ENCODE measurements at places on chromosomes 6 and 20.
A peak's percentile ranks its signal among the peaks of the same experiment; 100 is the strongest.

- no peak for DNase-seq
These were observed 50.3 kb upstream of the NAA20 start for GRCh38 chr20:19966840-19967239.

DNA sequence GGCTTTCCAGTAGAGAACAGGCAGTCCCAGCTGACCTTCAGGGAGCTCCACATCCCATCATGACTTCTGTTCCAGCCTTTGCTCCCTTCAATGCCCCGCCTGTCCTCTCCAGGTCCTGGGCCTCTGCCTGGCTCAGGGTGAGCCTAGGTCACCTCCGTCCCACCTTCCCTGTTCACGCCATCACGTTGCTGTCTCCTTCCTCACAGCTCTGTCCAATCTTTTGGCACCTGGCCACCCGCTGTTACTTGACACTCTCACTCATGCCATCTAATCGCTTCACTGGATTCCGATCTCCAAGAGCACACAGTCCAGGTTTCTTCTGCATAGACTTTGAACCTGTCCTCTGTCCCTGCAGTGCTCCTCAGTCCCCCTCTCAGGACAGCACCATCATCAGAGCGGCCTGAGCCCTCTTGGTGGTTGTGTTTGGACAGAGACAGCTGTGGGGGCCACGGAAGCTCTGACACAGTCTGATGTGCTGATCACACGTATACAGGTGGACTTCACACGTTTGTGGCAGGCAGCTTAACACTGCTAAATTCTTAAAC is 34.7 kb upstream of the TIAM2 start:
- no peak for DNase-seq

DNA sequence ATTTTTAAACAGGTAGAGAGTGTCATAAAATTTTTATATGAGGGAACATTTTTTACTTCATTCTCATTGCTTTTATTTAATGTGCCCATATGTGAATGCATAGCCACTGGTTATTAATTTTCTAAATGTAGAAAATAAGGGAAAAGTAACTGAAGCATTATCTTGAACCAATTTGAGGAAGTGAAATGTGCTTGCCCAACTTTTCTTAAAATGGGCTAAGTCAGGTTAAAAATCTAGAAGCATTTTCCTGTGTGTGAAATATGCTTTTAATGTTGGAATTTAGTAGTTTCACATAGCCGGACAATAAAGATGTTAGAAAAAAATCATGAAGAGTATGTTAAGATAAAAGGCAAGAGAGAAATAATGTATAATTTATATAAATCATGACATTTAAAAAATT is 3.8 kb downstream of the SEC23B start:
- no peak for DNase-seq

- DNase-seq = no peak
These were observed 227.4 kb upstream of the PLN start for GRCh38 chr6:118320652-118321051.

DNA sequence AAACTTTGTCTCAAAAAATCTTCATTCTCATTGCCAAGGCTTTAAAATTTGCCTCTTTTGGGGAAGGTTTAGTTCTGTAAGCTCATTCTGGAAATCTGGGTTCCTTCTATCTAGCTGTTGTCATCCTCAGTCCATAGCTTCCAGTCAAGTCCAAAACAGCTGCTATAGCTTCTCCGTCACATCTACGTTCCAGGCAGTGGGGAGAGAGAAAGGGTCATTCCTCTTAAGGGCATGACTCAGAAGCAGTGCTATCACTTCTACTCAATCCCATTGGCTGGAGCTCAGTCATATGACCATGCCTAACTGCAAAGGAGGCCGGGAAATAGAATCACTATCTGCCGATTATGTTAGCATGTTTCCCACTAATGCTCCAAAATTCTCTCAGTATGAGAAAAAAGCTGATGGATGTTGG is 141.4 kb upstream of the PTPN1 start:
- peak; percentile 41 for DNase-seq

- peak; percentile 21 for DNase-seq
These were observed 26.6 kb downstream of the NSFL1C start for GRCh38 chr20:1440024-1440423.

DNA sequence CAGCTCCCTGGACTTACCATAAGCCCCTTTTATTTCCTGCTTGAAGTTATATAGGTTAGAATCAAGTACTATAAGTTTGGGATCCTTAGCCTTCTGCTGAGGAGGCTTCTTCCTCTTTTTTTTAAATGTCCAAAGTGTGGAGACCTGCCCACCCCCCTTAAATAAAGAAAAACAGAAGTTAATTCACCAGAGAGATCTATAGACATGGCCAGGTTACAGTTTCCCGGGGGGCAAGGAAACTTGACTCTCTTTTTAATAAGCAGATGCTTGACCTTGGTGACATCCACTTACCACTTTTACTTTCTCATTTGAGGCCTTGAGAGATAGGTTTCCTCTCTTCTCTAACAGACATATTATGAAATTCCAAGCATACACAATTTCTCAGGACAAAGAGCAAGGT is 88.3 kb downstream of the BMP2 start:
- no peak for DNase-seq

GRCh38 chr6:38095054-38095453 is 275.5 kb downstream of the ZFAND3 start:
- peak; percentile 71 for DNase-seq

DNA sequence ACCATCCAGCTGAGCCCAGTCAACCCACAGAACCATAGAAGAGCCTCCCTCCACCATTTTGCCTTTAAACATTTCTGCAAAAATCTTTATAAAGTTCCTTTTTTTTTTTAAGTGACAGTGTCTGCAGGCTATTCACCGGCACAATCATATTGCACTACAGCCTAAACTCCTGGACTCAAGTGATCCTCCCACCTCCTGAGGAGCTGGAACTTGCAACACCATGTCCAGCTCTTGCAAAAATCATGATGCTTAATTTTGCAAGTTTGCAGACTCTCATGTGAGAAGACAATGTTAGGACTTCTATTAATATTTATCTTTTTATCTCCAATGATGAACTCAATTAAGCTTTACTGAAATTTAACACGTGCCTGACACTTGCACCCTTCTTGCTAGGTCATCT is 88.8 kb downstream of the INSM1 start:
- no peak for DNase-seq

DNA sequence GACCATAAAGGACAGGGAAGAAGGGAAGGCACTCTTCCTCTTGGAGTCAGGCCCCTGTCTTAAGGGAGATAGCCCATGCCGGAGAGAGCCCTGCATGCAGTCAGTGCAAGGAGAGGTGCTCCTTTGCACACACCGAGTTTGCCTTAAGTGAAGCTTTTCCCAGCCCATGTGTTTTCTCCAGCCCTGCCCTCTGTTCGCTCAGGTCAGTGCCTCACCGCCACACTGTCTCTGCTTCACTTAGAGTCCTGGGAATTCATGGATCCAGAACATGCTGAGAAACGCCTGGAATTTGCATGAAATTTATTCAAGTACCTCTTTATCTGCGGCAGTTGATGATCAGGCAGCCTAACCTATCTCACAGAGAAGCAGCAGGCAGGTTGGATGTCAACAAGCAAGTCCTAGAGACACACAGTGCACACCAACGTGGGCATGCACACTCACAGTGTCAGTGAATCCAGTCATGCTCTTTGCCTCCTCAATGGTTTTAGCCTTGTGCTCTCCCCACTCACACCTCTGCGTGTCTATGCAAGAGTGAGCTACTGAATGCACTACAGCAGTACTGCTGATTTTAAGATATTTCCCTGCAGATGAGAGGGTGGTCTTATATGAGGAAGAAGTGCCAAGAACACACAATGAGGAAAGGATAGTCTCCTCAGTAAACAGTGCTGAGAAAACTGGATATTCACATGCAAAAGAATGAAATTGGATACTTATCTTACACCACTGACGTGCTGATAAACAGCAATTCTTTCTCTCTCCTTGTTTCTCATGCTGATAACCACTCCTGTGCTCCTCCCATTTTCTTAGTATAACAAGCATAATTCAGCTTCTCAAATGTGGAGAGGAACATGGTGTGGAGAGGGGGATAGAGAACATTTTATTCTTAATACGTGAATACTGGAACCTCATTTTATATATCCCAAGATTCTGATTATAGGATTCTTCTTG is 295.1 kb upstream of the CDYL start:
- DNase-seq = no peak

- DNase-seq = no peak
These were observed 3.7 kb upstream of the CARMIL1 start for GRCh38 chr6:25275436-25275835.

DNA sequence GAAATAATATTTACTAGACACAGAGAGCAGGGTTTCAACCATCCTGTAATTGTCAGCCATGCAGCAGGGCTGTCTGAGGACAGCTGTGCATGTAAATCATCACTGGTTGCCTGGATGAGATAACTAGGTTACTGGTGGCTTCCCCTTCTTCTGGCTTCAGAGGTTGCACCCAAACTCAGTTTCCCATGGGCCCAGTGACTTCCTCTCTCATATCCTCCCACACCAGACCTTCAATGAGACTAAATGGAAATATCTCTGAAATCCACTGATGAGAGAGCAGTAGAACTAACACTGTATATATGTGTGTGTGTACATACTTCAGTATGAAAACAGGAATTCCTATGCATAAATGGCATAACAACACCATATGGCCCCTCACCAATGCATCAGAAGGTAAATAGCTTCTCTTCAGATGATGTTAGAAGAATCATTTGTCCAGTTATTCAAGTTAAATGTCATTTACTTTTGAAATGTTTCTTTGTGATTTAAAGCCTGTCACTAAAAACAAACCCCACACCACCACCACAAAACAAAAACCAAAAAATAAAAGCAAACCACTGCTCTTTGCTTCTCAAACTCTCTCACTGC is 51.0 kb upstream of the IL20RA start:
- no peak for DNase-seq

- DNase-seq = no peak
These were observed 50.8 kb downstream of the GRM4 start for GRCh38 chr6:34095136-34095505.

DNA sequence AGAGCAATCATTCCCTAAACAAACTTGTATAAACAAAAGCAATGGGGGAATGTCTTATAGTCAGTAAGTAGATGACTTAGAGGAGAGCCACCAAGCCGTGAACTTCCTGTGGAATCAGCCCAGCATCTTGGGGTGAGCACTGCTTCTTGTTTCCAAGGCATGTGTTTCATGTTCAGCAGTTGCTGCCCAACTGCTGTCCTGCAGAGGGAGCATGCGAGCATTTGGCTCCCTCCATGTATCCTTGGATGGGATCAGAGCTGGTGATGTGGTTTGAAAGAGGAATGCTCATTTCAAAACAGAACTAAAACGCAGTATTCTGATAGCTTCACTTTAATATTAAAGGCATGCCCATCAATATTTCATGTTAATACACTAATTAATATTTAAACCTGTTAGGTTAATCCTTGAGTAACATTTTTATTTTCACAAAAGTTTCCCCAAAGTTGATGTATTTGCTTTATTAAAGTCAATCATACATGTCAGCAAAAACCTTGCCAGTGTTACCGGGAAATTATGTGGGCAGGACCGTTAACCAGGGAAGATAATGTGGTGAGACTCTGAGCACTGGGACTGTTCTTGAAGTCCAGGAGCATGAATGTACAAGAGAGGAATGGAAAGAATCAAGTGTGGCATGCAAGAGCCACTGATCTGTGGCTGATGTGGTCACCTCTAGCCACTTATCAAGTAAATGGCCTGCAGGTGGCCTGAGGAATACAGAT is 172.1 kb upstream of the GGTLC1 start:
- peak; percentile 63 for DNase-seq

- DNase-seq = peak; percentile 61
These were observed 49.9 kb downstream of the ATG5 start for GRCh38 chr6:106275692-106276091.

Measured in fibroblast of skin of right biceps (primary cell).